ENCODE measurements at places on chromosomes 6 and 20.
A peak's percentile ranks its signal among the peaks of the same experiment; 100 is the strongest.

GRCh38 chr6:148455225-148455624, 112.6 kb downstream of the SASH1 start:
- DNase-seq: no peak

- no peak for DNase-seq
Measured at GRCh38 chr6:25337431-25337830, 58.3 kb downstream of the CARMIL1 start.

DNA sequence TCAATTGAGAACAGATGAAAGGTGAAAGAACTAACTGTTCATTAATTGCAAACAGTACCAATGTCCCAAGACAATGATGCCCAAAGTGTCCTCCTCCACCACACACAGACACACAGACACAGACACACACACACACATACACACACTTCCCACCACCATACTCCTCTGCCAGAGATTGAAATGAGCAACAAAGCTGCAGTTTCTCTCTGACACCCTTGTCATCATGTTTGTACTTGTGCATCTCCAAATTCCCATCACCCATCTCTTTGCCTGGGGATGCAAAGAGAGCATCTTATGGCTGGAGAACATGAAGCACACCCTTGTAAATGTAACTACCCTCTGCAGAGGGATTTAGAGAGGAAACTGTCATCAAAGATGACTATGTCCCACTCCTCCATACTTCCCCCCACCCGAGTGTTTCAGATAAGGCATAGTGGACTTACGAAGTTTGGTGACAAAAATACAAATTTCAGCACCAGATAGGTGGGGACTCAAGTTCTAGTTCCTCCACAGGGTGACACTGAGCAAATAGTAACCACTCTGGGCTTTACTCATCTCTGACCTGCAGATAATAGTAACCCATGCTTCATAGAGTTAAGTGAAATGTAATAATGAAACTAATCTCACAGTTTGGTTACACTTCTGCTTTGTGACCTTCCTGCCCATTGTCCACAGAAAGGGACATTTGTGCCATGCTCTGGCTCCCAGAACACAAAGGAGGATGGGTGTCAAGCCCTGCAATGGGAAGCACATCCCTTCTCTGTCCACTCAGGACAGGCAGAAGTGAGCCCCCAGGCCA, 8.7 kb downstream of the MAFB start:
- DNase-seq: no peak

DNA sequence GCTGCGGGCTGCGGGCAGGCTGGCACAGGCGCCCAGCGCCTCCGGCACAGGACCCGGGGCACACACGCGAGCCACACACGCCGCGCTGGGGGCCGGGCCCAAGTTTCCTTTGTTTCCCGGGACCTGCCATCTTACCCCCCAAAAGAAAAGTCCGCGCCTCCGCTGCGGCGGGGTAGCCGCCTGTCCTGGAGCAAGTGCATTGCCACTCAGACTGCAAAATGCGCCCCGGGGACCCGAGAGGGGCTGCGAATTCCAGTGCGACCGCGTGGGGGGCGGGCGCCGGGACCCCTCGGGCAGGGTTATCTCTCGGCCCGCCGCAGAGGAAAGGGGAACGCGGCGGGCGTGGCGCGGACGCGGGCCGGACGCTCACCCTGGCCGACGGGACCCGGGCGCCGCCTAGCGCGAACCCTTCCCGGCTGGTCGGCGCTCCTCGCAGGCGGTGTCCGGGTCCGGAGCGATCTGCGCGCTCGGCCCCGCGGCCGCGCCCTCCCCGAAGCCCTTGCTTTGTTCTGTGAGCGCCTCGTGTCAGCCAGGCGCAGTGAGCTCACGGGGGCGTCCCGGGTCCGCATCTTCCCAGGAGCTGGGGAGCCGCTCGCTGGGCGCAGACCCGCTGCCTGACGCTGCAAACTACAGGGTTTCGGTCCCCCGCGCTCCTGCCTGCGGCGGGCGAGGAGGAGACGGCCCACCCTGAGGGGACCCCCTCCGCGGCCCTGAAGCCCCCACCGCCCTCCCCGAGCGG, 639 bp upstream of the CD24 start:
- no peak for DNase-seq

DNA sequence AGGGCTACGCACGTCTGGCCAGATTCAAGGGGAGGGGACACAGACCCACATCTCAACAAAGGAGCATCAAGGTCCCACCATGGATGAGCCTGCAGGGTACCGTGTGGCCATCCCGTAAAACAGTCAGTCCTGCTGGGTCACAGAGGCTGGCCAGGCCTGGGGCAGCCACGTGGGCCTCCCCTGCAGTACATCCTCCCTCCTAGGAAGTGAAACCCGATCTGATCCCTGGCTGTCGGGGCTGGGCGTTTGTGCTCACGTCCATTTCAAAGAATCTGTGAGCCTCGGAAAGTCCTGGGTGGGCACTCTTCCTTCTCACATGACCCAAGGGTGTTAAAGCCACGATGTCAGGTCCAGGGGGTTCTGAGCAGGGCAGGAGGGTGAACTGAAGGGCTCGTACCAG, 14.3 kb downstream of the SULF2 start:
- DNase-seq: no peak

DNA sequence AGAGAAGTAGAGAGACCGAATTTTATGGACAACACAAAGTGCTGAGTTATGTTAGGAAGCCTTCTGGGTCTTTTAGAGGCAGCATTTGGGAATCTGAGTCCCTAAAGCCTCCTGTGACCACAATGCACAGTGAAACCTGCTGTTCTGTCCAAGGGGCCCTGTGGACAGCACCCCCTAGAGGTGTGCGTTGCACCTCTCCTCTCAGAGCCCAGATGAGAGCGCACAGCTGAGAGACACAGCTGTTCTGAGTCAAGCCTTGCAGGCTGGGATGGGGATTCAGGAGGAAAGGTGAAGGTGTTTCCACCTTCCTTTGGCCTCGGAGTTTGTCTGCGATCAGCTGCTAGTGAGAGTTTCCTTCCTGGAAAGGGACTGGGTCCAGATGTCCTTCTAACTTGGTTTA, 13.0 kb downstream of the PCK1 start:
- DNase-seq: no peak

DNA sequence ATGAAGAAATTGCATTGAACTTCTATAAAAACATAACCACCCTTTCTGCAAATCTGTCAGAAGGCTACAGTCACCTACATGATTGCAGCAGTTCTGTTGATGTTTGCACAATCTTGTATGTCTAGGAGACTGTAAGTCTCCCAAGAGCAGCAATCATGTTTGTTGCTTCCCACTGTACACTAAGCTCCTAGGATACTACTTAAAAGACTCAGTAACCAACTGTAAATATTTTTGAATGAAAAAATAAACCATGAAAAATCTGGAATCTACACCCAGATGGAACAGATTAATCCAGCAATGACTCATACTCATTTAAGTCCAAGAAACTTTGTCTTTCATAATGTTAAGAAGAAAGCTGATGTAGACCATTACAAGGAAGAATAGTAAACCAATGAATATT, 168.5 kb upstream of the ATXN1 start:
- no peak for DNase-seq

DNA sequence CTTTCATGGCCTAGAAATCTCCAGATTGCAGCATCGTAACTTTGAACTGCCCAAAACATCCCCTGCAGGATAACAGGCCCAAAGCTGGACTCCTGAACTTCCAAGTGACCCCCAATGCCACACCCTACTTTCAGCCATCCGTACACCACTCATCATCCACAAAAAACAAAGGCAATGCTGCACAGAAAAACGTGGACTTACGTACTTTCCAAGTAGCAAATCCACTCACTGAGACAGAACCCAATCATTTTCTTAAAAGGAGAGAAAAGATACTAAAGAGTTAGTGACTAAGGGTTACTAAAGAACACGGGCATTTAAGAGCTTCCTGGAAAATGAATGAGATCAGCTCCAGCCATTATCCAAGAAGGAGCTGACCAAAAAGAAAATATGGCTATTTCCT, 211.0 kb downstream of the WDR27 start:
- DNase-seq: no peak

DNA sequence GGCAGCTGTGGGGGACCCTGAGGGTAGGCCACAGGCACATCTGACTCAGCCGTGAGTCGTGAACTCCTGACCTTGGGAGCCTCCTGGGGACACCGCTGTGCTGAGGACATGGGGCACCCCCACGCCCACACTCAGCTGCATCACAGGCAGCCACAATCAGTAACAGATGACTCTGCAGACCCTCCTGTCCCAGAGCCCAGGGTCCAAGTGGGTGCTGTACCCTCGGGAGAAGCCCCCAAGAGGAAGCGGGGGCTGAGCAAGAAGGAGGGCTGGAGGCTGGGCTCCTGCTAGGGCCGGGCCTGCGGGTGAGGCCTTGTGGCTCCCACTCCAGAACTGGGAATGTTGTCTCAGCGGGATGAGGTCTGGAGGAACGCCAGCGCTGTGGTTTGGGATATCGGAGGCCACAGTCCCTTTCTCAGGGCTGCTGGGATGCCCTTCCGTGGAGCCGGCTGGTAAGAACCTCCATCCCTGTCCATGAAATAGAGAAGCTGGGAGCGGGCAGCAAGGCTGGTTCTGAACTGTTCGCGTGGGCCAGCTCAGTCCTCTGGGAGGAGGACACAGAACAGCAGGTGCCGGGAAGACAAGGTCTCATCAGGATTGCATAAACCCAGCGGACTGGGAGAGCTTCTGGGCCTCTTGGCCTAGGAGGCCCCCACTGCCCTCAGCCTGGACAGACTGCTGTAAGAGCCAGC, 3.1 kb upstream of the LAMA5 start:
- DNase-seq: no peak

DNA sequence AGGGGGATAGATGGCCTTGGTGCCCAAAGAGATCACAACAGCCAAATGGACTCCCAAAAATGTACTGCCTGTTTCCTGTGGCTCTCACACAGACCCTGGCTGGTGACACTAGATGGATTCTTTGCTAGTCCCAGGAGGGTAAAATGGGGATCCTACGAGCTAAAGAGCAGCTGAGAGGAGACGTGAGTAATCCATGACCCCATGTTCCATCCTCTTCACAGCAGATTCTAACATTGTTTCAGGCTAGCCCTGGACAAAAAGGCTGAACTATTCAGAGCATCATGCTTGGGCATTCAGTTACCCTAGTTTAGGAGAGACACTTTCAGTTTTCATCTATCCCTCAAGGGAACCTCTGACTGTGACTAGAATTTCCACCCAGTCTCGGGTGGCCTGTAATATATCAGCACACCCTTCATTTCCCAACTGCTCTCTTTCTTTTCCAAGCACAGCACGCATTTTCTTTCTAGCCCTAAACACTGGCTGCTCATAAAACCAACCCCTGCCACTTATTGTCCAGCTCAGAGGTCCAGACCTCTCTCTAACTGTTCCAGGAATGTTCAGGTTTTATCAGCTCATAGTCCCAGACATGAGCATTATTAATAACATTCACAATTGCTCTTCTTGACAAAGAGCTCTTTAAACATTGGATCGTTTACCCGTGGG, 48.5 kb downstream of the SLC22A1 start:
- DNase-seq: no peak

DNA sequence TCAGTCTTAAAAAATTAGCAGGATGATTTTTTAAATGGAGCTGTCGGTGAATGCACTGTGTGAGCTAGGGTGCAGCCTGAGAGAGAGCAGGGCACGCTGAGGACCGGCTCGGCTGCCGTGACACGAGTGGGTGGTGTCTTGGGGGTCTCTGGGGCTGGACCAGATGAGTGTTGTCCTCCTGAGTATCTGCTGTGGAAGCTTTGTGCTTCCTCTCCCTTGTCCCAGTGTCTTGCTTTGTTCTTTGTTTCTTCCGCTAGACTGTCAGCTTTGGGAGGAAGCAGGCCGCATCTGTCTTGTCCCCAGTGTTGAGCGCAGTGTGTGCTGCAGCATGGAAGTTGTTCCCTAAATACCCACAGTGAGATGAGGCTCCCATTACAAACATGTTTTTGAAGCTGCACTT, 89.4 kb downstream of the RTN4IP1 start:
- DNase-seq: peak; percentile 62

- no peak for DNase-seq
Measured at GRCh38 chr6:126170433-126170832, 169.5 kb upstream of the CENPW start.

- peak; percentile 14 for DNase-seq
Measured at GRCh38 chr6:132122871-132123270, 171.7 kb upstream of the CCN2 start.

- DNase-seq: no peak
Measured at GRCh38 chr6:40371621-40372020, 215.5 kb downstream of the LRFN2 start.

DNA sequence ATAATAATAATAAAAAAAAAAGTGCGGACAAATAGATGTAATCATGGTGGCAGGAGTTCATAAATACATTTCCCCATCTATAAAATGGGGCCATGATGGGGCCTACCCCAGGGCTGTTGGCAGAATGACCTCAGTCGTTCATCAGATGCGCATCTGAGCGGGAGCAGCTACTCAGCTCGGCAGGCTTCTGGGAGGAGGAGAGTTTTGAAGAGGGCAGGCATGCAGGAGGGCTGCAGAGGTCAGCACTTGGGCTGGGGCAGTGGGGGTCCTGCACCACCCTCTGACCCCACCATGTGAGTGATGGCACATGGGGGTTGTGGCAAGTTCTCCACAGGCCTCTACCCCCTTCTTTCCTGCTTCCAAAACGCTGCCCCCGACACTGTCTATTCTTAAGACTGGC, 373.5 kb downstream of the ZFAND3 start:
- no peak for DNase-seq

- no peak for DNase-seq
Measured at GRCh38 chr20:49477200-49477599, 5.3 kb downstream of the KCNB1 start.

GRCh38 chr6:34491091-34491430, 25.2 kb downstream of the PACSIN1 start:
- DNase-seq: no peak

GRCh38 chr6:103895136-103895535, 964.6 kb downstream of the HACE1 start:
- DNase-seq: no peak

- no peak for DNase-seq
Measured at GRCh38 chr6:8939615-8940014, 504.3 kb upstream of the SLC35B3 start.

DNA sequence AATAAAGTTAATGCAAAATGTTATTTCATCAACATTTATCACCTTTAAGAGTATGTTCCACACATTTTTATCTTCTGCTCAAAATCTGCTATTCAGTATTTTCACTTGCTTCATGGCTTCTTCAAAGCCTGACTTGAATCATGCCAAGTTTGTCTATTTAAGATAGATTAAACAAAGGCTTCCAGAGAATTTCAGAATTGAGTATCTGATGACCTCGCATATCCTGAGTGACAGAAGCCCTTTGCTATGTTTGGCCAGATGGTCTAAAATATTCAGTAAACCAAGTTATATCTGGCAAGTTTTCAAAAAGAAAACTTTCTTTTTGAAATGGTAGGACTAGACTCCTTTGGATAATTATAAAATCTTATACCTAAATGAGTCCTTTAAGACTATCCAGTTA, 348.9 kb upstream of the KCNQ5 start:
- DNase-seq: no peak

GRCh38 chr20:35871259-35871771, 83.0 kb downstream of the SCAND1 start:
- peak; percentile 21 for DNase-seq

GRCh38 chr20:7950387-7950786, 10.1 kb upstream of the HAO1 start:
- no peak for DNase-seq

Measured in posterior cingulate gyrus (tissue), 11 donors.